ENCODE measurements at places on chromosomes 4 and X. TPM values are rescaled to one million over a fixed set of nuclear protein-coding genes. Genes with fewer than 3 reads are reported as not detected.

The CENPVL1 gene
- total RNA-seq = not detected

The SLC10A6 gene
- 0.26 TPM for total RNA-seq

The PCYT1B gene
- total RNA-seq = not detected

The SLITRK2 gene
- total RNA-seq = not detected

The CSAG1 gene
- total RNA-seq = not detected

The PAGE5 gene
- total RNA-seq = not detected

The ADH1B gene
- 531 TPM for total RNA-seq

DNA sequence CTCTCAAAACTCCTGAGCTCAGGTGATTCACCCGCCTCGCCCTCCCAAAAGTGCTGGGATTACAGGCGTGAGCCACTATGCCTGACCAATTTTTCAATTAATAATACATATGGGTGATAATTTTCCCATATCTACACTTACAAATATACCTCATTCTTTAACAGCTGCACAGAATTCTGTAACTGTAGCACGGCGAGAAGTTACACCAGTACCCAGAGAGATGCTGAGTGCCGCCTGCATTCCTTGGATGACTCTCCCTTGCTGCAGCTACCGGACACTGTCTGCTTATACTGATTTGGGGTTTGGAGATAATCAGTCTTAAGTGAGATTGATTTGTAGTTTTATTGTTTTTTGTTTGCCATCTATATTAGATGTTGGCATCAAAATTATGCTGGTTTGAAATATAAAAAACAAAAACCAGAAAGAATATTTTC is 5.8 kb downstream of the TIFA start:
- DNase-seq = no peak

DNA sequence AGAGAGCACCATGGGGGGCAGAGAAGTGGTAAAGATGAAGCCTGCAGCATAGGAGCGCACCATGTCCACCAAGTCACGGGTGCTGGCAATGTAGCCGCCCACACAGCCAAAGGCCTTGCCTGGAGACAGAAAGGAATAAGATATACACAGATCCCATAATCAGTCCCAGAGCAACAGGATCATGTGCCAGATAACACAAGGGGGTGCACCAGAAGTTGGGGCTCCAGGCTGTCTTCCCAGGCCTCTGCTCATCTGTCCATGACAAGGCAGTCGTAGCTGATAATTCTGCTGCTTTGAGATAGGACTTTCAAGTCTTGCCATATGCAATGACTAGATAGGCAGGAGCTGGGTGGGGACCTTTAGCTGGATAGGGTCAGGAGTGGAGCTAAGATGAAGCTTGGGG is 14.7 kb downstream of the APEX2 start:
- no peak for DNase-seq

DNA sequence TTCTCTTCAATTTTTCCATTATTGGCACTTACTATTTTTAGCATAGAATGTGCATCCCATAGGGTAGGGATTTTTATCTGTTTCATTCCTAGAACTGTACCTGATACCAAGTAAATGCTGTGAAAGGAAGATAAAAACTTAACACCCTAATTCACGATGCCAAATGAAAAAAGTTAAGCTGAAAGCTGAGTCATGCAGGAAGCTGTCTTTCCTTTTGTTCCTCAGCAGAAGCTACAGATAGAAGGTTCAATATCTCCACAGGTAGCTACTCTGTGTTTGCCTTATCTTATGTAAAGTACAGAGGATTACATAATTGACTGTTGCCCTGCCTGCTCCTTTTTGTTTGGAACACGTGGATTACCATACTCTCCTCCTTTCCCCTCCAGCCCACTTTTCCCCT is 77.0 kb downstream of the LRP2BP start:
- no peak for DNase-seq

DNA sequence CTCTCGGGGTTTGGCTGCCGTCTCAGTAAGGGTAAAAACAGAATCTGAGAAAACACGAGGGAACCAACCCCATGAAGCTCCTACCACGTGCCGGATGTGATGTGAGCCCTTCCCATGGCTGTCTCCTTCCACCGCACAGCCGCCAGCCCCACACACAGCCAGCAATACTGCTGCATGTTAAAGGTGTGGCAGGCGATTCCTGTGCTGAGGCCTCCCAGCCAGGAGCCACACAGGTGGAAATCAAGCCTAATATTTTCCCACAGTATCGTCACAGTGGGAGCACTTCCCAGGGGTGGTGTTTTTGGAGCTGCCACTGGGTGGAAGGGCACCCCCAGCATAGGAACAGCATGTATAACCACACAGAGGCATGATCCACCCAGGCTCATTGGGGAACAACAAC is 77.5 kb downstream of the SLC2A9 start:
- no peak for DNase-seq

GRCh38 chrX:34849371-34849770 is 93.2 kb upstream of the FAM47B start:
- no peak for DNase-seq

DNA sequence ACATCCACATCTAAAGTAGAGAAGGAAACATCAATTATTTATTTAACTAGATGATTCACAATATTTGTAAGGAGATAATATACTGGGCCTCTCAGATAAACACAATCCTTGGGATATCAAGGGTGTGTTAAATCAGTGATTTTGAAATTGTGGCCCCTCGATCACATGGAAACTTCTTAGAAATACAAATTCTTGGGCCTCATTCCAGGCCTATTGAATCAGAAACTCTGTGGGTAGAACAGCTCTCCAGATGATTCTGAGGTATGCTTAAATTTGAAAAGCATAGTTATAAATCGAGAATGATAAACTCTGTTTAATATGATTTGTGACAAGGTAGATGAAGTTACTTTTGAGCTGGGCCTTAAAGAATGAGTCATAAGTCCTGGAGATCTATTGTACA is 64.3 kb upstream of the GPR174 start:
- no peak for DNase-seq

GRCh38 chr4:138673053-138673452 is 342.5 kb upstream of the NOCT start:
- DNase-seq = no peak

- no peak for DNase-seq
Observed at GRCh38 chrX:41240509-41240908, 93.5 kb upstream of the DDX3X start.

- no peak for DNase-seq
Observed at GRCh38 chr4:76216975-76217814, 3.6 kb upstream of the SCARB2 start.

GRCh38 chr4:23728971-23729370 is 160.9 kb downstream of the PPARGC1A start:
- no peak for DNase-seq

- no peak for DNase-seq
Observed at GRCh38 chr4:188822698-188823097, 683.5 kb downstream of the TRIML1 start.

- DNase-seq = peak; percentile 19
Observed at GRCh38 chrX:2487366-2487765, 13.4 kb downstream of the DHRSX start.

GRCh38 chrX:49921109-49921508 is 1.3 kb upstream of the CLCN5 start:
- no peak for DNase-seq

- DNase-seq = peak; percentile 54
Observed at GRCh38 chrX:50812995-50813842, 775 bp downstream of the SHROOM4 start.

DNA sequence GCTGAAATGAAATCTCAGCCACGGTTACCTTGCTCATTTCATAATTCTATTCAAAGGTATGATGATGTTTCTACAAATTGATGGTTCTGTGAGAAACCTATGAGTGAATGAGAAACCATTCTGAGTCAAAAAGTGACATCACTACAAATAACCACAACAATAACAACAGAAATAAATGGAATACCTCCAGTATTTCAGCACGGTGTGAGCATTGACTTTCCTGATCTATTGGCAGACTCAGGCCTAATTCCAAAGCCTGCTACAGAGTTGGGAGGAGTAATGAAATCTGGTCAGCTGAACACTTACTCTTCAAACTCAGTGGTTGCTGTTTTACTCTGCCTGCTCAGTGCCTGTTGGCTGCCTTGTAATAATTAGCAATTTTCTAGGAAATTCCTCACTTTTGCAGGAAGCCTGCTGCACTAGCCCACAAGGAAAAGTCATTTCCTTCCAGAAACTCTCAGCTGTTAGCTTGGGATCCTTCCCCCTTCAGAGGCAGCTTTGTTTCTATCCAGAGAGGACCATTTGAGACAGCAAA is 18.8 kb upstream of the SYNPO2 start:
- no peak for DNase-seq

DNA sequence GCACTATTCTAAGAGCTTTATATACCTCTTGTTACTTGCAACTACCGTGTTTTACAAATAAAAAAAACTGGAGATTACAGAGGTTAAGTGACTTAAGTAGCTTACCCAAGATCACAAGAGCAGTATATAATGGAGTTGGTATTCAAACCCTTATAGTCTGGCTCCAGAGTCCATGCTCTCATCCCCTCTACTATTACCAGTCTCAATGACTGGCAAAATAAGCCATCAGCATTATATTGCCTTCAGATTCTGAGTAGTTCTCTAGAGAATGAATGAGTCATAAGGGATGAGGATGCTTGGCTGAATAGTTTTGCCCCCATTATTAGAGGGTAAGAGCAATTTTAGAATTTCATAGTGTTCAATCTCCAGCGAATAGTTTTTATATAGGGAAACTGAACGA is 170.1 kb upstream of the ATOH1 start:
- no peak for DNase-seq

All from right lobe of liver (tissue), 6 donors.